ENCODE measurements at places on chromosomes 7 and 10. TPM values are rescaled to one million over a fixed set of nuclear protein-coding genes. Genes with fewer than 3 reads are reported as not detected.

DNA sequence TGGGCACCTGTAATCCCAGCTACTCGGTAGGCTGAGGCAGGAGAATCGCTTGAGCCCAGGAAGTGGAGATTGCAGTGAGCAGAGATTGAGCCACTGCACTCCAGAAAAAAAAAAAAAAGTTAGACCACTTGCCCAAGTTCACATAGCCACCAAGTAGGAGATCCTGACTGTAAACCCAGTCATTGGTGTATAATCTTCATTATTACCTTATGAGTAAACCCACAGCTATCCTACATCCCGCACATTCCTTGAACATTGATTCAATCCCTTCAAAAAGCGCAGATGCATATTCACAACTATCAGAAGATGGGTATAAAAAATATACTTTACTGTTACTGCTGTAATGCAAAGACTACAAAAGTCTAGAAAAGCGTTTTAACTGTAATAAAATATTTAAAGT is 512.9 kb downstream of the SUGCT start:
- DNase-seq, result no peak

GRCh38 chr7:42107484-42108240 is 129.3 kb downstream of the GLI3 start:
- DNase-seq, result no peak

GRCh38 chr10:69800109-69800508 is 1.6 kb upstream of the COL13A1 start:
- DNase-seq, result peak; percentile 73

Gene MSS51
- 2.0 TPM for total RNA-seq

DNA sequence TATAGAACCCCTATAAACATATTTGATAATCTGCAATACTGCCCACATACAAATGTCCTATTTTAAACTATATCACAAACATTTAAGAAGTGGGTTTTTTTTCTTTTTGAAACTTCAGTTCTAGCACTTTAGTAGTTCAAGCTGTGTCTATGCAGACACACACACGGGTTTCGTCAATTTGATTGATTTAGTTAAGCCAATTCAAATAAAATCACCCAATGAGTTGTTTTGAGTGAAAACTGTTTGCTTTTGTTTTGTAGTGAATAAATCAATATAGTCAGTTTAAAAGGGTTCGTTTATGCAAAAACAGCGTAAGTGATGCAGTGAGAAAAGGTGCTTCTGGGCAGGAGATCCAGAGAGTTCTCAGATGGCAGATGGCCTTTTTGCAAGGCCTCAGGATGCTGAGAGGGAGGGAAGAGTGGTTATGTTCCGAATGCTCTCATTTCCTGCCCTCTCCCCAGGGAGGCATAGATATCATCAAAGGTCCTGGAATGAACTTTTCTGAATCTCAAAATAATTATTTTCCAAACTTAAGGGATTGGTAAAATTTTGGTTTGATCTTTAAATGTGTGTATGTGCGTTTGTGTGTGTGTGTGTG is 102.7 kb downstream of the AGMO start:
- DNase-seq, result no peak

- no peak for DNase-seq
Measured at GRCh38 chr7:52741670-52742290, 293.7 kb upstream of the POM121L12 start.

- peak; percentile 53 for DNase-seq
Measured at GRCh38 chr7:74656441-74656836, 1.1 kb upstream of the GTF2I start.

DNA sequence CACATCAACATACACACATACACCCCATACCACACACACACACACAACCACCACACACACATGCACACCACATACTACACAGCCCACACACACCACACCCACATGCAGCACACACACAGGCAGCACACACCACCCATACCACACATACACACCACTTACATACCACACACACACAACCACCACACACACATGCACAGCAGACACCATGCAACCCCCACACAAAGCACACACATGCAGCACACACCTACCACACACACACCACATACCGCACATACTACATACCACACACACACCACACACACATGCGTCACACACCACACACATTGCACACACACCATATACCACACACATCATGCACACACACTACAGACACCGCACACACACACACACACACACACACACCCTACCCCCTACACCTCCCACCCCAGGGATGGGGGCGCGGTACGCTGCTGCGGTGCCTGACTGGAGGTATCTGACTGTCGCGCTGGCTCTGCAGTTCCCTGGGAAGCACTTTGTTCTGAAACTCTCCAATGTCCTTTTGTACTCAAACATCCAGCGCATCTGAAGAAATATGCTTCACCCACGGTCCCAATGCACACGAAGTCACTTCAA is 5.4 kb upstream of the TRPV6 start:
- no peak for DNase-seq

GRCh38 chr10:30070001-30070685 is 10.8 kb upstream of the JCAD start:
- peak; percentile 29 for DNase-seq

Gene NUTM2E
- 0.46 TPM for total RNA-seq

DNA sequence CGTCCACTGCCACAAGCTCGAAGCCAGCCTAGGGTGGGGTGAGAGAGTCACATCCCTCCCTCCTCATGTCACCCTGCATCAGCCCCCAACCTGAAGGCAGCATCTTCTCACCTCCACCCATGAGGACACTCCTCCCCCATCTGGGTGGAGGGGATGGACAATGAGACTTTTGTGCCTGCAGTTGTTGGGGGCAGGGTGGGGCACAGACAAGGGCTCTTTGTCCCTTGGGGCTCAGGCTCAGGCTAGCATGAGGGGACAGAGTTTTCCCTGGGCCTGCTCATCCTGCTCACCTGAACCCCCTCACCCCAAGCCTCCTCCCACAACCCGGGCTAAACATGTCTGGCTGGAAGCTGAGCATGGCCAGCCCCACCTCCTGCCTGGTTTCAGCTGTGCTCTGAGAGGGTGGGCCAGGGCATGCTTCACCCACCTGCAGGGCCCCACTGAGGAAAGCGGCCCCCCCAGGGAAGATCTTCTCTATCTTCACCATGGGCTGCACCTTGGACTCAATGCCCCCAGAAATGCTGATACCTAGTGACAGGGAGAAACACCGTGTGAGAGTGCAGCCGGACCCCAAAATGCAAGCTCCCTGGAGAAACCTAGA is 9.3 kb downstream of the LZTS2 start:
- DNase-seq, result no peak

- no peak for DNase-seq
Measured at GRCh38 chr7:37642028-37642540, 41.5 kb upstream of the GPR141 start.

DNA sequence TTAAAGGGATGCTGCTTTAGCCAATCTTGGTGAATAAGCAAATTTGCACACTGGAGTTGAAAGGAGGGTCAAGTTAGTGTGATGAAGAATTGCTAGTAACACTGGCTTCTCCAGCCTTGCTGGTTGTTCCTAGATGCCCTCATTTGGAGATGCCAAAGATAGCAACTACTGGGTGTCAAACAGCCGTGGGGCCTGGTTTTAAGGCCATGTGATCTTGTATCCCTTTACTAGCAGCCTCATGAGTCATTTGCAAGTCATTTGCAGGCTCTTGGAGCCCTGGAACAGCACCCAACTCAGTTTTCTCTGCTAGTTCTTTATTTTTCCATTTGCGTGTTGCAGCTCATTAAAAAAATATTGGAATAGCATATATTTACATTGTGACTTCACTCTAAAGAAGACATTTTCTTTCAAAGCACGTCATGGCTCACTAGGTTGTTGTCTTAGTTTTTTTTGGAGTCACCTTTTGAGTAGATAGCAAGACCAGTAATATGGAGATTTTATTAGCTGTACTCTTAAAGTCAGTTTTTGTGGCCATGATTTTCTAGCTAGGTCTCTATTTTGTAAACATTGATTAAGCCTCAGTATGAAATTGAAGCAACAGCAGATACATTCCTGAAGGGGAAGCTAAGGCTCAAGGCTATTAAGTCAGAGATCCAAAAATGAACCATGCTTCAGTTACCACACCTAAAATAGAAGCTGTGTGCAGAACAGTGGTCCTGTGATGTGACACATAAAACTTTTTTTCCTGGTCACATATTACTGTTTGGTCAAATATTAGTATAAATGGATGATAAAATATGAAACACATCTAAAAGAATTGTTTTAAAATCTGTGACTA is 1.3 kb downstream of the LSMEM1 start:
- DNase-seq, result no peak

GRCh38 chr10:75475460-75476182 is 44.2 kb downstream of the LRMDA start:
- DNase-seq, result no peak

Gene SPAG6
- 0.46 TPM for total RNA-seq

- DNase-seq, result no peak
Measured at GRCh38 chr7:35823440-35823839, 22.6 kb downstream of the SEPTIN7 start.

- no peak for DNase-seq
Measured at GRCh38 chr7:75878312-75878768, 494 bp upstream of the RHBDD2 start.

GRCh38 chr10:33074443-33074842 is 116.4 kb upstream of the ITGB1 start:
- DNase-seq, result no peak

Gene INTS1
- 109 TPM for total RNA-seq

- peak; percentile 62 for DNase-seq
Measured at GRCh38 chr10:74825371-74826141, 844 bp upstream of the KAT6B start.

All from endothelial cell (in vitro differentiated cells).